ENCODE measurements at places on chromosomes 5 and 9. TPM values are rescaled to one million over a fixed set of nuclear protein-coding genes. Genes with fewer than 3 reads are reported as not detected.
A peak's percentile ranks its signal among the peaks of the same experiment; 100 is the strongest.

Gene ARHGEF37
- total RNA-seq, result 35.0 TPM

- no peak for DNase-seq
These were observed 369.0 kb downstream of the CAAP1 start for GRCh38 chr9:26523577-26523976.

Gene TSLP
- total RNA-seq, result 0.20 TPM

- peak; percentile 90 for DNase-seq
These were observed 3.3 kb upstream of the CDC20B start for GRCh38 chr5:55176176-55176818.

Gene NTRK2
- total RNA-seq, result 2.5 TPM

- DNase-seq, result no peak
These were observed 29.1 kb downstream of the RORB start for GRCh38 chr9:74526215-74526614.

- no peak for DNase-seq
These were observed 268.9 kb downstream of the ENC1 start for GRCh38 chr5:74371621-74372020.

DNA sequence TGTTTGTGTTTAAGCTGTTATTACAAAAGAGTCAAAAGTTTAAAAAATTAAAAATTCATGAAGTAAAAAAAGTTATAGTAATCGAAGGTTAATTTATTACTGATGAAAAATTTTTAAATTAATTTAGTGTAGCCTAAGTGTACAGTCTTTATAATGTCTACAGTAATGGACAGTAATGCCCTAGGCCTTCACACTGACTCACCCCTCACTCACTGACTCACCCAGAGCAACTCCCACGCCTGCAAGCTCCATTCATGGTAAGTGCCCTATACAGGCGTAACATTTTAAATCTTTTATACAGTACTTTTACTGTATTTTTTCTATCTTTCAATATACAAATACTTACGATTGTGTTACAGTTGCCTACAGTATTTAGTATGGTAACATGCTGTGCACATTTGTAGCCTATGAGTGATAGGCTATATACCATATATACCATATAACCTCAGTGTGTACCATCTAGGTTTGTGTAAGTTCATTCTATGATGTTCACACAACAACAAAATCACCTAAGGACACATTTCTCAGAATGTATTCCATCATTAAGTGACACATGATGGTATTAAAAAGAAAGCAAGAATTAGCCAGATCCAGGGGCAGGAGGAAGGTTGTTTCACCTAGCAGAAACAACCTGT is 40.1 kb downstream of the DCAF10 start:
- DNase-seq, result no peak

- DNase-seq, result no peak
These were observed 45.9 kb upstream of the ITGA2 start for GRCh38 chr5:52943285-52943684.

- no peak for DNase-seq
These were observed 187.4 kb downstream of the DCP2 start for GRCh38 chr5:113164021-113164420.

DNA sequence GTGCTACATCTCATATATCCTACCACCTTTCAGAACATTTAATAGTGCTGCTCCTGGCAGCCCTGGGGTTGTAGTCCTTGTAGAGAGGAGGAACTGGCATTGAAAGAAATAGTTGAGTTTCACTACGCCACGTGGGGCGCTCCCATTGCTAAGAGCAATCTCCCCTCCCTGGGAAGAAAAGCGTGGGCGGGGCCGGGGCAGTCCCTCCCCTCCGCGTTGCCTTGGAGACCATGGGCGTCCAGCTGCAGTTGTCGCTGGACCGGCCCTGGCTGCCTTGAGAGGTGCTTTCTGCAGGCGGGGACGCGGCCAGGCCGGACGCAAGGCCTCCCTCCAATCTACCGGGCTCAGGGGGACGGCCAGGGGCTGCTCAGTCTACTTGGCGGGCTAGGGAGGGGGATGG is 368 bp upstream of the CCDC180 start:
- DNase-seq, result peak; percentile 86

Gene MYMK
- total RNA-seq, result not detected

- no peak for DNase-seq
These were observed 102.0 kb upstream of the PRLR start for GRCh38 chr5:35331956-35332950.

DNA sequence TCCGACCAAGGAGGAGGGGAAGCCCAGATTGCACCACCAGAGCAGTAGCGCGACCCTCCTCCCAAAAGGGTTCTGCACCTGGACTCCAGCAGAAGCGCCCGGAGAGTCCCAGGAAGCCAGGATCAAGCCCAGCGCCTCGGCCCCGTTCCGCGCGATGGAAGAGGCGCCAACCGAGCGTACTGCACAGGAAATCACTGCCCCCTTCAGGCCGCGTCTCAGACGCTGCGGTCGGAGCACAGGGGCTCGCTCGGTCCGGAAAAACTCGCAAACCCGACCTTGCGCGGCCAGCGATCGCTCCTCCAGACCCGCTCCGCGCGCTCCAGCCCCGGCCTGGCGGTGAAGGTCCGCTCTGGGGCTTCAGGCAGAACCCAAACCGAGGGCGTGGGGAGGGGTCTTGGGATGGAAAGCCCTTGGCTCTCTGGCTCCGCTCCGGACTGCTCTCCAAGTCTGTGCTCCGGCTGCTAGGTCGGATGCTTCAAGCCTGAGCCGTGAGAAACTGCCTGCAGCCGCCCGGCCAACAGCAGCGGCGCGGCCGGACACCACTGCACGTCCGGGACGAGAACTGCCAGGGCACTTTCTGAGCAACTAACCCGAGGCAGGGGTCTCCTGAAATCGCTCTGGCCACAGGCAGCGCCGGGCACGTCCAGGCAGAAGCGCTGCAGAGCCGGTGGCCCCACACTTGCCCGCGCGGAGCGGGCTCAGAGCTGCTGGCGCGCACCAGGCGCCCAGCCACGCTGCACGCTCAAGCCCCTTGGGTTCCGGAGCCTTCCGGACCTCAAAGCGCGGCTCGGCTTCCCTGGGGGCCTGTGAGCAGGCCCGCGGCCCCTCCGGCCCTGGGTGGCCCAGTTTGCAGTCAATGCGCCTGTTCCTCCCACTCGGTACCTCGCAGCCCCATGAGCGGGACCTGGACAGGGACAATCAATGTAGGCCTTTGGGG is 1.3 kb downstream of the GABBR2 start:
- DNase-seq, result no peak

GRCh38 chr5:126971455-126972031 is 58.8 kb downstream of the MARCHF3 start:
- DNase-seq, result no peak

Gene ZDHHC11B
- 0.41 TPM for total RNA-seq

- no peak for DNase-seq
These were observed 85.3 kb downstream of the FAM114A2 start for GRCh38 chr5:153953411-153953810.

Data from mucosa of descending colon (tissue), 3 donors.